ENCODE measurements at places on chromosomes 2 and 18. TPM values are rescaled to one million over a fixed set of nuclear protein-coding genes. Genes with fewer than 3 reads are reported as not detected.

- no peak for DNase-seq
Measured at GRCh38 chr2:190836767-190837166, 43.9 kb upstream of the GLS start.

Gene HOXD1
- 0.48 TPM for total RNA-seq

DNA sequence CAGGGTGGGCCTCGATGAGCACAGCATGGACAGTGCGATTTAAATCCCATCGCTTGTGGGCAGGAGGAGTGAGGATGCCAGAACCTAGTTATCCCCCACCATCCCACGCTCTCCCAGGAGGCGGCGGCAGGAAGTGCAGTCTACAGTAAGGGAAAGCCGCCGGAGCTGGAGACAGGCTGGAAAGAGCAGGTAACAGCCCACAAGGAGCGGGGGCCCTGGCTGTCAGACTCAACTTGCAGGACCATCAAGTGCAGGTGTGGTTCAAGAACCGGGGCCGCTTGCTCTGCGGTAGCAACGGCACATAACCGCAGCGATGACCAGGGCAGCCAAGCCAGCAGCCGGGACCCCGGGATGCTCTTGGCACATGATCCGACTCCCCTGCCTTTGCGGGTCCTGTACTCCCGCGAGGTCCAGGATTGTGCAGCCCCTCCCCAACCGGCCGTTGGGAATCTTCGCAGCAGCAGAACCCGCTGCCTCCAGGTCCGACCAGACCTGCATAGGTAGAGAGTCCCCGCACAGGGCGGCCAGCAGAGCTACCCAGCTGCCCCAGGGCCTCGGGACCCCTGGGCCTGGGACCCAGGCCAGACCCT lies 82.1 kb downstream of the BIN1 start:
- no peak for DNase-seq

- no peak for DNase-seq
Measured at GRCh38 chr18:59232309-59233016, 12.5 kb downstream of the GRP start.

GRCh38 chr2:29920130-29920577 lies 1.2 kb downstream of the ALK start:
- DNase-seq, result peak; percentile 65

GRCh38 chr2:153935511-153935910 lies 63.8 kb downstream of the GALNT13 start:
- DNase-seq, result no peak

- DNase-seq, result no peak
Measured at GRCh38 chr2:11773747-11774525, 27.5 kb downstream of the LPIN1 start.

DNA sequence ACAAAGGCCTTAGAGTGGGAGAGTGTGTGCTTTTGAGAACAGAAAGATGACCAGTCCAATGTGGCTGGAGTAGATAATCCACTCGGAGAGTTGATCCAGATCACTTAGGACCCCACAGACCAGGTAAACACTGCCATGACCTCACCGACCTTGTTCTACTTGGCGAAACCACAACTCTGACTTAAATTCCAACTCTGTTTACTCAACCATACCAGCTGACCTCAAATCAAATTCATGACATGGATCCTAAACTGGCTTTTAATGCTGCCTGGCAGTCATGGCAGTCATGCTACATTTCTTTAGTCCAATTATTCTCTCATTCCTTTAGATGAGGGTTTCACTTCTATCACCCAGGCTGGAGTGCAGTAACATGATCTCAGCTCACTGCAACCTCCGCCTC lies 347.1 kb upstream of the FAM98A start:
- DNase-seq, result no peak

Gene SLC4A3
- 1.7 TPM for total RNA-seq

Gene DAPL1
- total RNA-seq, result not detected

DNA sequence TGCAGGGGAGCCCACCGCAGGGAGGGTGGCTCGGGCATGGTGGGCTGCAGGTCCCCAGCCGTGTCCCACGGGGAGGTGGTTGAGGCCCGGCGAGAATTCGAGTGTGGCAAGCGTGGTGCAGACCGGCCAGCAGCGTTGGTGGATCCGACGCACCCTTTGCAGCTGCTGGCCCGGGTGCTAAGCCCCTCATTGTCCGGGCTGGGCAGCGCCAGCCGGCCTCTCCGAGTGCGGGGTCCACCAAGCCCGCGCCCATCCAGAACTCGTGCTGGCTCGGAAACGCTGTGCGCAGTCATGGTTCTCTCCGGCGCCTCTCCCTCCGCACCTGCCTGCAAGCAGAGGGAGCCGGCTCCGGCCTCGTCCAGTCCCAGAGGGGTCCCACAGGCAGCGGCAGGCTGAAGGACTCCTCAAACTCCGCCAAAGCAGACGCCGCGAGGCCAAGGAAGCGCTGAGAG lies 177.0 kb upstream of the SLC35G4 start:
- no peak for DNase-seq

Gene UCN
- 1.4 TPM for total RNA-seq

DNA sequence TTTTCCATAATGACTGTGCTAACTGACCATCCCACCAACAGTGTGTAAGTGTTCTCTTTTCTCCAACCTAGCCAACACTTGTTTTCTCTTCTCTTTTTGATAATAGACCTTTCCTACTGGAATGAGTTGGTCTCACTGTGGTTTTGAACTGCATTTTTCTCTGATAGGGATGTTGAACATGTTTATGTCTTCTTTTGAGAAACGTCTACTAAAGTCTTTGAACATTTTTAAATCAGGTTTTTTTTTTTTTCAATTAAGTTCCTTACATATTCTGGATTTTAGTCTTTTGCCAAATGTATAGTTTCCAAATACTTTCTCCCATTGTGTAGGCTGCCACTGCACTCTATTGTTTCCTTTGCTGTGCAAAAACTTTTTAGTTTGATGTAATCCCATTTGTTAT lies 405.5 kb upstream of the FIGN start:
- no peak for DNase-seq

GRCh38 chr18:55918444-55918843 lies 330.5 kb upstream of the TCF4 start:
- DNase-seq, result peak; percentile 51

GRCh38 chr2:203892207-203892606 lies 24.6 kb downstream of the CTLA4 start:
- DNase-seq, result no peak

DNA sequence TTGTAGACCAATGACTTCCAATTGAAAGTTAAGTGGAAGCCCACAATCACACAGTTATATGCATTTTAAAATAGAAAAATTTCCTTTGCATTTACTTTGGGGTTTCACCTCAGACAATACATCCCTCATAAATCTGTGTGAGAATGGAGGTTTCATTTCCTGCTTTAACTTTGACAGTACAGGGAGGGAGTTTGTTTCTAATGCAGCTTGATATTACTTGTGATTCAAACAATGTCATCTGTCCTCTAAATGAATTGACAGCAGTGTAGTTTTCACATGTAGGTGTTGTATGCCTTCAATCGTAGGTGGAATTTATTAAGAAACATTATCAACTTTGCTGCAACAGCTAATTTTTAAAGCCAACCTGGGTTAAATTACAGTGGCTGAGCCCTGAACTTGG lies 75.2 kb downstream of the TMEFF2 start:
- DNase-seq, result no peak

GRCh38 chr2:184338771-184339170 lies 259.6 kb upstream of the ZNF804A start:
- DNase-seq, result no peak

Gene ANXA4
- 56.8 TPM for total RNA-seq

- peak; percentile 69 for DNase-seq
Measured at GRCh38 chr18:61606759-61607158, 273.5 kb downstream of the CDH20 start.

GRCh38 chr18:26159353-26159752 lies 25.7 kb downstream of the PSMA8 start:
- no peak for DNase-seq

- DNase-seq, result no peak
Measured at GRCh38 chr2:20633794-20634506, 16.9 kb downstream of the HS1BP3 start.

DNA sequence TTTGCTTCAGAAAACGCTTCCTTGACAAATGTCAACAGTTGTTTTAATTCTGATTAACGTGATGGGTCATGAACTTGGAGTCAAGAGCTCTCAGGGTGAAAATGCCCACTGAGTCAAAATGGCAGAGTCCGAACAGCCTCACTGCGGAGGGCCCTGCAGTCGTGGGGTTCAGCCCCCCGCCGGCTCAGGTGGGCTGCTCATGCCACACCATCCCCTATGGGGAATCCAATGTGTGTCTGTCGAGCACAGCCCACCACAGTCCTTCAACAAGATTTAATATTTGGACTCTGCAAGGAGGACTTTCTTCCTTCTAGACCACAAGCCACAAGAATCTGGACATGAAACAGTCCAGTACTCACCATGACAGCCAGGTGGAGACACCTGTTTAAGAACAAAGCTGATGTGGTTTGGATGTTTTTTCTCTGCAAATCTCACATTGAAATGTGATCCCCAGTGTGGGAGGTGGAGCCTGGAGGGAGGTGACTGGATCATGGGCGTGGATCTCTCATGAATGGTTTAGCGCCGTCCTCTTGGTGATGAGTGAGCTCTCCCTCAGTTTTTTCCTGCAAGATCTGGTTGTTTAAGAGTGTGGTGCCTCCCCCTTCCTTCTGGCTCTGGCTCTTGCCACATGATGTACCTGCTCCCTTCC lies 201.0 kb downstream of the NDUFA10 start:
- DNase-seq, result peak; percentile 20

DNA sequence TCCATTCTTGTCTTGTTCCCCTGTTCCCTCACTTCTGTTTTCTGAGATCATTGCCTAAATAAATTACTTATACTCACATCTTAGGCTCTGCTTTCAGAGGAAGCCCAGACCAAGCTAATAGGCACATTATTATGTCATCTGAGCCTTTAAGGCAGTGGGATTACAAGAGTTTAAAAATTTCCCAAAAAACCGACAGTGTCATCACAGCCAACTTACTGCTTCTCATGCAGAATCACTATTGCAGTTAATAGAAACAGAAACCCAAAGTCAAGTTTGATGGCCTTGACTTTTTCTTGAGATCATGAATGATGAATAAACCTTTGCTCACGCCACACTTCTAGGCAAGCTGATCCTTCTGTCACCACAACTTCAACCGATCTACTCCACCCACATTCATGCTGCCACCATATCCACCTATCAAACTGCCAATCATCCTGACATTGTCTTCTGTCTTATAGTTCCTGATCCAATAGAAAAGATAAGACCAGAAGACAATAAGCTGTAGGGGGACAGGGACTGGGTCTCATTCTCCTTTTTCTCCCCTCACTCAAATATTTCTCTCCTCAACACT lies 142.7 kb upstream of the CREB1 start:
- DNase-seq, result no peak

DNA sequence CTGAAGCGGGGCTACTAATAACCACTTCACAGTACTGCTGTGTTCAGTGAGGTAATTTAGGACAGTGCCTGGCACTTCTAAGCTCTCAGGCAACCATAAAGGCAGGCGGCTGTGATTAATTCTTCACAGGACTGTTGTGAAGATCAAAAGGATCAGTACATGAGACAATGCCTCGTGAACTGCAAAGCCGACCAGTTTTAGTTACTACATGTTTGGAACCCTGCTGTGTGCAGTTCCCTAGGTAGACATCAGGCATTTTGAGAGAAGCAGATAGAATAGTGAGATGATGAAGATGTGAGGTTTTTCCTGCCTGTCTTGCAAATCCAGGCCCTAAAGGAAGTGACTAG lies 19.1 kb downstream of the EFHD1 start:
- DNase-seq, result peak; percentile 7

DNA sequence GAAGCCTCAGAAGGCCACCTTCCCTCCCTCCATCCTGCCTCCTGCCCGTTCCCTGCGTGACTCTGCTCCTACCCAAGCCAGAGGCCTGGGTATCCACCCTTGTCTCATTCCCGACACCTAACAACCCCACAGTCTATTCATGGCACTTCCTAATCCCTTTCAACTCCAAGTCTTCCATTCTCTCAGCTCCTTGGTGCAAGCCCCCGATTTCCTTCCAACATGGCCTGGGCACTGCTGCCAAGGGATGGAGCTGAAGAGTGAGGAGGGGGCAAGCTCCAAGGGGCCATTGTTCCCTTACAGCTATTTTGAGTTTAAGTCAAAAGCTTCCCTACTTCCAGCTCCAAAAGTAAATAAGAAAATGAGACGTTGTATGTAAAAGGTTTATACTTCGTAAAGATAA lies 84.8 kb upstream of the ASB18 start:
- DNase-seq, result no peak

GRCh38 chr2:67515538-67515937 lies 118.4 kb downstream of the ETAA1 start:
- no peak for DNase-seq

GRCh38 chr2:127953128-127953718 lies 67.5 kb upstream of the AMMECR1L start:
- DNase-seq, result no peak

DNA sequence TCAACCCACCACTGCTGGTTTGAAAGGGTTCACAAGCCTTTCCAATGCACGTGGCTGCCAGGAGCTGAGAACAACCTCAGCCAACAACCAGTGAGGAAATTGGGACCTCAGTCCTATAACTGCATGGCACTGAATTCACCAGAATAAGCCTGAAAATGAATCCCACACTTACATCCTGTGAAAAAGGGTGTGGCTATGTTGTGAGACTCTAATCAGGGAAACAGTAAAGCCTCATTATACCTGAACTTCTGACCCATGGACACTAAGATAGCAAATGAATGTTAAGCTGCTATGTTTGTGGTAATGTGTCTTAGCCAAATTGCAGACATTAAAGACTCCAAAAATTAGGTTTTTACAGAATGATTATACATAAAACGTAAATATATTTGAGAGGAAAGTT lies 515.8 kb downstream of the IRS1 start:
- no peak for DNase-seq

Gene RFTN2
- 18.1 TPM for total RNA-seq

DNA sequence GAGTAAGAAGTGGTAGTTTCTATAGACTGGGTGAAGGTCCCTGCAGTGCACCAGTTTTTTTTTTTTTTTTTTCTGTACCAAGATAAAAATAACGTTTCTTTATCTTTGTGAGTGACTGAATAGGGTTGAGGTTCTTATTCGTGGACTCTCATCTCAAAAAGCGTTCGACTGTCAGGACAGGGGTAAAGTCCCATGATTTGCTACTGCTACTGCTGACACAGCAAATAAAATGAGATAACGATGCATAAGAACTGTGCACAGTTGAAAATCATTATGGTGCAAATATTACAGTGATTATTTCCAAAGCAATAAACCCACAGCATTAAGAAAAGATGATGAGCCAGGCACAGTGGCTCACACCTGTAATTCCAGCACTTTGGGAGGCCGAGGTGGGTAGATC lies 482.0 kb upstream of the CHST9 start:
- no peak for DNase-seq

DNA sequence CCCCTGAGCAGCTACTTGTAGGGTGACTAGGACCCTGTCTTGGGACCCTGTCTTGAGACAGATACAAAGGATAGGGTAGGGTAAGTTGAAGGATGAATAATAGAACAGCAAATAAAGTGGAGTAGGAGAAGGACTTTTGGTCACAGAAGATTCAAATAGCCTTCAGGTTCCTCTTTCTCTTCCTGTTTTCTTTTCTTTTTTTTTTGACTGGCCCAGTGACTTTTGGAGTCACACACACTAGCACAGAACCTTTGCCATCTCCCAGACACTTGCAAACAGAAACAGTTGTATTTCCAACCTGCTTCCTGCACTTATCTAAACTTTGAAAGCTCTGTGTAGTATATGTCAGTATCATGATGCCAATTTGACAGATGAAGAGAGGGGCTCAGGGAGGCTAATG lies 108.2 kb downstream of the TDRD15 start:
- DNase-seq, result peak; percentile 7

- DNase-seq, result peak; percentile 18
Measured at GRCh38 chr18:50862401-50862800, 16.5 kb upstream of the ME2 start.

Measured in umbilical cord (tissue), 2 donors.